COR-L47 (cell line): ENCODE measurements at places on chromosomes 7 and 10.

GRCh38 chr10:76082232-76082631 is 650.8 kb downstream of the LRMDA start:
- DNase-seq: no peak

- no peak for DNase-seq
Observed at GRCh38 chr7:25574828-25575227, 346.5 kb upstream of the NPVF start.

DNA sequence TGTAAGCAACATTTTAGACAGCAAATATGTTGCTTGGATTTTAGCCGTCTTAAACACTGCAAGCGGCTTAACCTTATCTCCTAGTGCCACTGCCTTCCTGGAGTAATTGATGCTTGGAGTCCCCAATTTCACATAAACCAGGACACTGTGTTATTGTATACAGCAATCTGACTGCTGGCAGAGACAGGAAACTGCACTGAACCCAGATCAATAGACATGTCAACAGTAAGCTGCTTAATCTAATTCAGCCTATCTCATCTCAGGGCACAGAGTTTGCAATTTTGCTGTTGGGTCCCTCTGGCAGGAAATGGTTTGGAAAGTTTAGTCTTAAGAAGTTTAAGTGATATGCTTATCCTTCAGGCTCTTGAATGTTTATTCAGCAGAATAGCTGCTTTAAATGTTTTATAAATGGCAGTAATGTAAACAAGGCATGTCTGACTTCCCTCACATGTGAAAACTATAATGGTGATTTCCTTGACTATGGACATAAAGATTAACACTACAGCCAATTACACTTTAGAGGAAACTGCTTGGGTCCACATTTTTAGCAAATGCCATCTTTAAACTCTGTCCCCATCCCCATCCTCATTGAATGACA is 598.6 kb downstream of the PARD3 start:
- DNase-seq: no peak

DNA sequence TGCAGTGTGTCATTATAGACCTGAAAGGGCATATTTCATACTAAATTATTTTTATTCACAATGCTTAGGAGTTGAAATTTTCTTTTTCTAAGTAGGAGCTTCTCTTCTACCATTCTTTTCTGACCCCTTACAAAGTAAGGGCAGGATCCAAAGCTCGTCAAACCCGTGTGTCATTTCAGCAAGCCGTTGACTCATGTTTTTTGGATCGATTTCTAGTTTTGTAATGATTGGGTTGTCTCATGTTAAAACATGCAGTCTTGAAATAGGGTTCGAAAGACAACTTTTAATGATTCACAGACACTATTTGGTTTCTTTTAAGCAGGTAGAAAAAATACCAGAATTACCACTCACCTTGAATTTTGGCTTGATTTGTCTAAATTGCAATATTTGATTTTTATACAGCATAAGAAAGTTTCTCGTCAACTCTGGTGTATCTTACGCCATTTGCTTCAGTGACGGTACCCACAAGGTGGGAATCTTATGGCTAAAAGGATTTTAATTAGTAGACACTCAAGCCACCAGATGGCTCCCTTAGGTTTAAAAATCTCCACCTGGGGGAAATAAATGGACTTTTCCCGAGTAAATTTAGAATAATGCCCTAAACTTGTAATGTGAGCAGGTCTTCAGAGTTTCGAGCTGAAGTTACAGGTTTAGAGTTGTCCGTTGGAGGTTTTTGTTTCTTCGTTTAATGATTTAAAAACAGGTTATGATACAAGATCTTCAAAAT is 283.4 kb downstream of the CCDC3 start:
- DNase-seq: no peak

DNA sequence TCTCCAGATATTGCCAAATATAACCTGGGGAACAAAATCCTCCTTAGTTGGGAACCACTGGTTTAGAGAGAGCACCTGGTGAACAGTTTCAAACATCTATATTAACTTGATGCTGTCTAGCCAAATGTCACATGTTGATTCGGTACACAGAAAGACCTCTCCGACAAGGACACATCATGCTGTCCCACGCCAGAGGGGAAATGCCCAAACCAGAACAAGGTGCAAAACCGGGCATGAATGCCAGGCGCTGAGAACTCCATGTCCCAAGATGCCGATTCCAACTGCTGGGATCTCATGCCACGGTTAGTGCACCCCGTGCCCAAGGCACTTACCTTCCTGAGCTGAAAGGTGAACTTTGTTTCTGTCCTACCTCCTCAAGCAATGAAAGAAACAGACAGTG is 100.8 kb downstream of the SFMBT2 start:
- DNase-seq: no peak

DNA sequence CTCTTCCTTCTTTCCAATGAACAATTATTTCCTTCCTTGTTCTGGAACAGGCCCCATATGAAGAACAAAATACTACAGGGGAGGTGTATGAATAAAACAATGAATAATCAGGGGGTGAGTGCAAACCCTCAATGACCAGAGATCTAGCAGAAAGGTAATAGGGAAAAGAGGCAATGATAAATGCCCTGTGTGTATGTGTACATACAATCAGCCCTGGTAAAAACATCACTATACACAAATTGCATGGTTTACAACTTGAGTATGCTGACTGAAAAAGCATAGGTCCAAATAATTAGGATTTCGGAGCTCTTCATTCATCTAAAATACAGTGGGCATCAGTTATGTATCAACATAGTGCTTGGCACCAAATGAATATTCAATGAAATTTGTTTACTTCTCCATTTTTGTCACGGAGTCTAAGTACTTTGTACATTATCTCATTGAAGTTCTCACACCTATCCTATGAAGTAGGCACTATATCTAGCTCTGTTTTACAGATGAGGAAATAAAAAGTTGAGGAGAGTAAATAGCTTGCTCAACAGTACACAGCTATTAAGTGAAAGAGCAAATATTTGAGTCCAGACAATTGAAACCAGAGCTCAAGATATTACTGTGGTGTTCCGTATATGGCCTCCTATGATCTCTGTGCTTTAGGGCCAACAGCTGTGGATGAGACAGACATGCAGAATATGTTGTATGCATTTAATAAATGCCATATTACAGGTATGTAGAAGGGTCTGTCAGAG is 1065.4 kb downstream of the SORCS3 start:
- no peak for DNase-seq

DNA sequence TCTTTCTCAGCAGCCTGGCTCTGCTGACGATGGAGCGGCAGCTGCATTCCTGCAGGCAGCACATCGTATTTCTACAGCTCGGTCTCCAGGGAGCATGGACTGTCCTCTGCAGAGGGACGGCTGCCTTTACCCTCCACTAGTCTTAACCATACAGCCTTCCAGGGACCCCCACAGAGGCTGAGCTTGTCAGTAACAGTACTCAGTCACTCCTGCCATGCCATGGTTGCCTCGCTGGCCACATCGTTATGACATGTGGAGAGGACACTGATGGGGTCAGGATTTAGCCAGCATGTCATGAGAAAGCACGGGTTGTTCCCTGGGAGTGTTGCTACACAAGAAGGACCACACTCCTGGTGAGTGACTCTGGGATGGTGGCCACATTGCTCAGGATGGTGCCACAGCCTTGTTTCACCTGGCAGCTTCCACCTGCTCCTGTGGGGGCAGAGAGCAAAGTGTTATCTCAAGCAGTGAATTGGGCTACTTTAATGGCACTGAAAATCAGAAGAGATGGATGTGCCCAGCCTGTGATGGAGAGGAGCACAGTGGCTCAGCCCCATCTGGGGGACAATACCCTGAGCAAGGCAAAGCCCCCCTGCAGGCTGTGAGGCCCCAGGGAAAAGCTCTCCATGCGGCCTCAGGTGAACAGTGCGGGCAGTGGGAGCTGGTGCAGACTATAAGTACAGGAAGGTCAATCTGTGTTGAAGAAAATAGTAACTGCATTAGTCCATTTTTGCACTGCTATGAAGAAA is 443.9 kb downstream of the TCERG1L start:
- no peak for DNase-seq

- no peak for DNase-seq
Observed at GRCh38 chr10:70514591-70514990, 36.0 kb downstream of the PALD1 start.
